LoVo (cell line): ENCODE measurements at places on chromosomes 6 and 20.
A peak's percentile ranks its signal among the peaks of the same experiment; 100 is the strongest.

DNA sequence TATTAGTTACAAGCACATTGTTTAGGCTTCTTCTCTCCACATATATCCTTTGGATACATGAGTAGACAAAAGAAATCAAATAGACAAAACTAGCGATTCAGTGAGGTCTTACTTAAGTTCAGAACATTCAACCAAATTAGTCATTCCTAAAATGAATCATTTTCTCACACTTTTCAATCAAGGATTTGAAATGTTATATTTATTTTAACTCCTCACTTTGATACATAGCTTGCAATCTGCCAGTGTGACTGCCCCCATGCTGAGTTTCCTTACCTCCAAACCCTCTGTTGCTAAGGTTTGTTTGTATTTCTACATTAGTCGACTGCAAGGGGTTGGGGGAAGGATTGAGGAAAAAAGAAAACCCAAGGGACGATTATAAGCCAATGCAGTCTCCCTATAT, 3.5 kb upstream of the MOXD1 start:
- no peak for DNase-seq

GRCh38 chr20:2005359-2005758, 11.5 kb upstream of the PDYN start:
- DNase-seq: no peak

- DNase-seq: no peak
Observed at GRCh38 chr20:1083431-1084080, 34.8 kb upstream of the PSMF1 start.

GRCh38 chr20:61839912-61840778, 225.5 kb downstream of the TAF4 start:
- no peak for DNase-seq

GRCh38 chr6:110876806-110877564, 2.4 kb downstream of the AMD1 start:
- no peak for DNase-seq

- no peak for DNase-seq
Observed at GRCh38 chr6:57104336-57104735, 14.3 kb downstream of the ZNF451 start.

DNA sequence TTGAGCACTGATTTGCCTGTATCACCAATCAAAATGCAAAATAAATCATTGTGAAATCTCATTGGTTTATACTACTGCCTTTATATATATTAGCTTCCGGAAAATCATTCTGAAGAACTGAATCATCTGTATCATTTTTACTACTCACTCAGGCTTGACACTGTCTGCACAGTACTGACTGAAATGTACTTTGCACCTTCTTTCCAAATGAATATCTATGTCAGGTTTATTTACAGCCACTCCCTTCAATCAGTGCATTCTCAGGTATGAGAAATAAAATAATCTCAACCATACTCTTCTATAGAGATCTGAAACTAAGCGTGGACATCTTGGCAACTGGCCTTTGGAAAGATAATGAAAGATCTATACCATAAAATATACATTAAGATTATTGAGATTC, 2.7 kb downstream of the KHDRBS2 start:
- no peak for DNase-seq

- DNase-seq: no peak
Observed at GRCh38 chr6:166472636-166473035, 89.9 kb upstream of the MPC1 start.

DNA sequence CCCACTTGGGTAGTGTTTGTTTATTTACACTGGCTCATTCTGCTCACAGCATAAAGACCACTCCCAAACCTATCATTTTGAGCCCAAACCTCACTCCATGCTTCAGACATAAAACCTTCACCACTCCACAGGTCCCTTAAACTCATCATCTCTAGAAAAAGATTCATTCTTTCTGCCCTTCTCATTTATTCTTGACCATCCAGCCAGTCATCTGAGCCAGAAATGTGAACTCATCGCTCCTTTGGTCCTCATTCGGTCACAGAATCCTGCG, 12.4 kb downstream of the TPMT start:
- DNase-seq: no peak

GRCh38 chr6:548517-548916, 108.4 kb downstream of the HUS1B start:
- no peak for DNase-seq

GRCh38 chr6:42075159-42075838, 25.0 kb downstream of the TAF8 start:
- DNase-seq: peak; percentile 54
